ENCODE measurements at places on chromosomes 12 and 14.

- DNase-seq: no peak
Observed at GRCh38 chr14:54650959-54651351, 84.0 kb downstream of the SAMD4A start.

- no peak for DNase-seq
Observed at GRCh38 chr12:48106681-48107613, 1.1 kb upstream of the SENP1 start.

- DNase-seq: no peak
Observed at GRCh38 chr12:115794659-115795081, 482.8 kb downstream of the MED13L start.

DNA sequence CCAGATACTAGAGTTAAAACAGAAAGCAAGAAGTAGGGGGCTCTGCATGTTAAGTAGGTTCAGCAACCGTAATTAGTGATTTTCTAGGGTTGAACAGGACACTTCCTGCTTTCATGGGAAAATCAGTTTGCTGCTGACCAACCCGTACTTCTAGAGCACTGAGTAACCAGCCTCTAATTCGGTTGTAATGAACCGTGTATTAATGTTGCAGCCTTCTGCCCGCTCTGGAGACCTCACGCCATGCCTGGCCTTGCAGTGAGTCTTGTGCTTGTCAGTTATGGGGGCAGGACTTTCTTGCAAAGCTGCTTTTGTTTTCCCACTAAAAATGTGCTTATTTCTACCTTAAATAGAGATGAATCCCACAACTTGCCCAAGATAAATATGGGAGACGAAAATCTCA lies 89.6 kb downstream of the TMEM132C start:
- DNase-seq: no peak

DNA sequence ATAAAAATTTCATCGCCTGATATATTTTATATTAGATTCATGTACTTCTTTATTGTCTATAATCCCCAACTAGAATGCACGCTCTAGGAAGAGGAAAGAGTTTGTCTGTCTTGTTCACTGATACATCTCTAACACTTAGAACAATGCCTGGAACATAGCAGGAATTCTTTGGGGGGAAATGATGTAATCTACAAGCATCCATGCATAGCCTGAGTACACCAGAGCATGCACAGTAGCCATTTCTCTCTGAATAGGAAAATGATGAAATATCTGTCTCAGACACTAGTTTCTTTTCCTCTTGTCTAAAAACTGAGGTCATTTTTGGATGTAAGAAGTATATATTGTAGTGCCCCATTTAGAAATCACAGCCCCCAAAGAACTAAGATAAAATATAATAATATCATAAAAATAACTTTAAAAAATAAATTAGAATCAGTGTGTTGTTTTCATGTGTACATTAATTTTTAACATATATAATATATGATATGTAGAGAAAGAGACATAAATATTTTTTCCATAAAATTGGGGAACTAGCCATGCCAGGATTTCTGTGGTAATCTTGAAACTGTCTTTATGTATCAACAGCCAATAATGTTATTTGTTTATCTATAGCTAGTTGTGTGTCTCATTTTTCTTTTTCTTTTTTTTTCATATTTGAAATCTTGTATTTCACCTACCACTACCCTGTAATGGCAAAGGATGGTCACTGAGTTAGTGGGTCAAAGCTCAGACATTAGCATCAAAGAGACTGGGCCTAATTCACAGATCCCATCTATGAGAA lies 155.6 kb upstream of the TMCC3 start:
- no peak for DNase-seq

GRCh38 chr12:54935235-54935951 lies 49.2 kb downstream of the TESPA1 start:
- DNase-seq: no peak

DNA sequence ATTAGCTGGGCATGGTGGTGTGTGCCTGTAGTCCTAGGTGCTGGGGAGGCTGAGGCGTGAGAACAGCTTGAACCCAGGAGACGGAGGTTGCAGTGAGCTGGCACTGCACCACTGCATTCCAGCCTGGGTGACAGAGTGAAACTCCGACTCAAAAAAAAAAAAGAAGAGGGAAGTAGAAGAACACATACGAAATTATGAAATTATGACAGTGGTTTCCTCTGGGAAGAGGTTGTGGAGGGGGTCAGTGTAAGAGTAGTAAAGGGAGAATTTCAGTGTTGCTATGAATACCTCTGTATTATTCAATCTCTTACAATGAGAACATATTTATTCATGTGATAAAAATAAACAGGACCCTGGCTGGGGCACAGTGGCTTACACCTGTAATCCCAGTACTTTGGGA lies 24.7 kb upstream of the CSRNP2 start:
- DNase-seq: no peak

GRCh38 chr14:51872396-51872795 lies 12.0 kb downstream of the GNG2 start:
- DNase-seq: no peak

DNA sequence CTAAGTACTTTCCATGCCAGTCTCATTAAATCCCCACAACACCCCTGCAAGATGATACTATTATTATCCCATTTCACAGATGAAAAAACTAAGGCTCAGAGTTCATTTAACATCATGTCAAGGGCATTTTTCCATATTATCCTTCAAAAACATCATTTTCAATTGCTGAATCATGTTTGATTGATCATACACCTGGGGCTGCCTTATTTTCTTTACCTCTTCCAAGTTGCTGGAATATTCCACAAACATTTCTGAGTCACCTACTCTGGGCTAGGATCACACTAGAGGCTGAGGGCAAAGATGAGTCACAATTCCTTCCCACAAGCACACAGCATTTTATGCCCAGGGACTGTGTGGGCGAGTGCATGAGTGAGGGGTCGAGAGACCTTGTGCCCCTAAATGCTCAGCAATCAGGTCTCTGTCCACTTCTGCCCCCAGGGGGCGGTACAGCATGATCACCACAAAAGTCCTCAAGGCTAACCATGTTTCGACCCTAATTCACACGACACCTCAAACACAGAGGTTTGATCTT lies 14.1 kb upstream of the TMEM119 start:
- DNase-seq: no peak

DNA sequence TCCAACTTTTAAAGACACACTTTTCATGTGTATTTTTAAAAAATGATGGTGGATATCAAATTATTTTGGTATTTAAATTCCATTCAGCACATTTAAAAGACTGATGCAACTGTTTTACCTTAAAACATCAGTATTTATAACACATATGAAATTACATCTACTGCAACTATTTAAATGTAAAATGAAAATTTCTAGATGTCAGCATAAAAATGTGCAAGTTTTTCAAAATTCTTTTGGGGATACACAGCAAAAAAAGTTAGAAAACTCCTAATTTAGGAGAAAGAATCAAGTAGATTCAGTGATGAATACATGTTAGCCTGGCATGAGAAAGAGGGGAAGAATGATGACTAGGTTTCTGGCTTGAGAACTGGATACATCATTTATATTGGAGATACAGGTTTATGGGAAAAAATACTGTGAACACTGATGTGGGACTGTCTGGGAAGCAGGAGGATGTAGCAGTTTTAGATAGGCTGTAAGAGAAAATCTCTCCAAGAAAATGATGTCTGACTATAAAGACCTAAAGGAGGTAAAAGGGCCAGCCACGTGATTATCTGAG lies 9.2 kb downstream of the SOS2 start:
- no peak for DNase-seq

- no peak for DNase-seq
Observed at GRCh38 chr12:132140501-132140900, 3.6 kb downstream of the DDX51 start.

DNA sequence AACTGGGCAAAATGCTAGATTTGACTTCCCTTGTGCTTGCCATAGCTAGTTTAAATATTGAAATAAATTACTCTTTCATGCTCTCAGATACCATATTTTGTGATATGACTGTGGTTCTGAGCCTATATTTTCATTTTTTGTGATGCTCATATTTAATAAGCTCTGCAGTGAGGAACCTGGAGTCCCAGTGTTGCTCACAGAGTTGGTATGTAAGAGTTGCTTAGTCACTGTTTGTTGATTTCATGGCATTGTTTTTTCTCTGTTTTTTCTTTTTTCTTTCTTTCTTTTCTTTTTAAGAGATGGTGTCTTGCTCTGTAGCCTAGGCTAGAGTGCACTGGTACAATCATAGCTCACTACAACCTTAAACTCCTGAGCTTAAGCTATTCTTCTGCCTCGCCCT lies 750.5 kb upstream of the TMEM132C start:
- DNase-seq: no peak

DNA sequence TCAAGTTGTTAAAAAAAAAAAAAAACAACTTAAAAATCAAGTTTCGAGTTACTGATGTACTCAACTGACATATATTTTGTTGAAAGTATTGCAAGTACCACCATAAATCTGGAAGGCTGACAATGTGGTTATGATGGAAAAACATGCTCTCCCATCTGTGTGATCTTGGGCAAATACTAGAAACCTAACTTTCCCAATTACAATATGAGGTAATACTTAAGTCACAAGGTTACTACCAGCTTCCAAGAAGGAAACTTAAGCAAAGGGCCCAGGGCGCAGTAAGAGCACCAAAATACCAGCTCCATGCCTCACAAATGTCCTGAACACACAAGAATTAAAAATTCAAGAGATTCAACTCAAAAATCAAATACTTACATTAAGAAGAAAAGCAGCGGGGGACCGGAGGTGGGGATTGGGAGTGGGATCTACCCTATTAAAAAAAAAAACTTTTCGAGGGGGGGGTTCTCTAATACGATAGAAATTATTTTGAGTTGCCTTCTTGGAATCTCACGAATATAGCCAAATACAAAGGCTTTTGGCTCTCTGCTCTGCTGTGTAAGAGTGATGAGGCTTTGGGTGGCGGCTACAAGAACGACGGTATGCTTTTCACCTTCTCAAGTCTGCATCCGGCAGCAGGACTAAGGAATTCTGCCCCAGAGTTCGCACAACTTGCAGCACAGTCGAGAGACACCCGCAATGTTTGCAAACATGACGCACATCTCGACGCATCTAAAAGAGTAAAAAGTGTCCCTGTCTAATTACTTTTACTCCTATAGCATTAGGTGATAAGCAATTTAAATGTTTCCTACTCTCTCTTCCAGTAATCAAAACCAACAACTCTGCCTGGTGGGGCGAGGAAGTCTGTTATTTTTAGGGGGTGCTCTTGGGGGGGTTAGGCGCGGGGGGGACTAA lies 1.1 kb downstream of the SAV1 start:
- DNase-seq: no peak

DNA sequence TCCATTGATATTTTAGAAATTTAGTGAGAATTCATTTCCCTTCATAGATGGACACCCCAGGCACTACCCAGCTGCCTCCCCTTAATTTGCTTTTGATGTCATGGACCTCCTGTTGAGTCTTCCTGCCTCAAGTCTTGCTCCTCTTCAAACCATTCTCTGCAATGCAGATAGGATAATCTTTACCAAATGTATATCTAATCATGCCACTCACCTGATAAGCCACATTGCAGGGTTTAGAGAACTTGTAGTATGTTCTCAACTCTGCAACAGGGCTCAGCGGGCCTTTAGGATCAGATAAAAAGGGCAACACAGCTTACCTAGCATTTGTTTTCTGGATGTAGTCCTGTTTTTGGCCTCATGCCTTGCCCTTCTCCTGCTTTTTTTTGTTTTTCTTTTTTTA lies 234.5 kb downstream of the EMP1 start:
- DNase-seq: no peak

DNA sequence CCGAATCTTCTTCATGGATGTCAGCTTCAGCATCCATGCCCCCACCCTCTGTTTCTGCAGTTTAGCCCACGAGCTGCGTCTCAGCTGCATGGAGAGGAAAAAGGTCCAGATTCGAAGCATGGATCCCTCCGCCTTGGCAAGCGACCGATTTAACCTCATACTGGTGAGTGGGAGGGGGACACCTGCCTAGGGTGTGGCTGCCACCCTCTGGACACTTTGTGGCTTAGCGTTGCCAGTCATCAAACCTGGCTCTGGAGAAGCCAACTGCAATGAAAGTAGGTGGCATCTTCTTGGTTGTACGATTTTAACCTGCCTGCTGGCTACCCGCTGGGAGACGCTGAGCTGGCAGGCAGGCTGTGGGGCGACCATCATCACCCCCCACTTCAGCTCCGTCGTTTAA lies 16.7 kb downstream of the DCAF4 start:
- DNase-seq: no peak

DNA sequence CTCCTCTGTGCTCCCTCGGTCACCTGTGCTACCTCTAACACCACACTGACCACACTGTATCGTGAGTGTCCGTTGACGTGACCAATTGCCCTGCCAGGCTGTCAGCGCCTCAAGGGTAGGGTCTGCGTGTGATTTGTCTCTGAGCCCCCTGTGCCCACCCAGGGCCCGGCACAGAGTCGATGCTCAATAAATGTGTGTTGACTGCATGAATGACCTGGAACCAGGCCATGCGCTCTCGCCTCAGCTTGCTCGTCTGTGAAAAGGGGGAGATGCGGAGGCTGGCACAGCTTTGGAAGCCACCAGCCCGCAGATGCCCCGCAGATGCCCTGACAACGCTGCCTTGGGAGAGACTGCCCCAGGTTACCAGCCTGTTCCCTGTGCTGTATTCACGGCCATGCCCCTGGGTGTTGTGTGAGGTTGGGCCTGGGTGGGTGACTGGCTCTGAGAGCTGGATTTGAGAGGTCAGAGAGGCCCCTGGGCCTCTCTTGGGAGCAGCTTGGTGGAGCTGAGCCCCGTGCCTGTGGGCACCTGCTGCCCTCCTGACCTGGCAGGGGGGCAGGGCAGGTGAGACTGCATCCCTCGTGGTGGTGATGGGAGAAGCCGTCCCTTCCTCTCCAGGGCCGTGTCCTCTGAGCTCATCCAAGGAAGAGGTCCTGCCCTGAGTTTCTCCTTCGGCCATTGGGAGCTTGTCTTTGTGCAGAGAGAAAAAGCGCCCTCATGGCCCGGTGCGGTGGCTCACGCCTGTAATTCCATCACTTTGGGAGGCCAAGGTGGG lies 43.2 kb downstream of the CYP46A1 start:
- DNase-seq: no peak

DNA sequence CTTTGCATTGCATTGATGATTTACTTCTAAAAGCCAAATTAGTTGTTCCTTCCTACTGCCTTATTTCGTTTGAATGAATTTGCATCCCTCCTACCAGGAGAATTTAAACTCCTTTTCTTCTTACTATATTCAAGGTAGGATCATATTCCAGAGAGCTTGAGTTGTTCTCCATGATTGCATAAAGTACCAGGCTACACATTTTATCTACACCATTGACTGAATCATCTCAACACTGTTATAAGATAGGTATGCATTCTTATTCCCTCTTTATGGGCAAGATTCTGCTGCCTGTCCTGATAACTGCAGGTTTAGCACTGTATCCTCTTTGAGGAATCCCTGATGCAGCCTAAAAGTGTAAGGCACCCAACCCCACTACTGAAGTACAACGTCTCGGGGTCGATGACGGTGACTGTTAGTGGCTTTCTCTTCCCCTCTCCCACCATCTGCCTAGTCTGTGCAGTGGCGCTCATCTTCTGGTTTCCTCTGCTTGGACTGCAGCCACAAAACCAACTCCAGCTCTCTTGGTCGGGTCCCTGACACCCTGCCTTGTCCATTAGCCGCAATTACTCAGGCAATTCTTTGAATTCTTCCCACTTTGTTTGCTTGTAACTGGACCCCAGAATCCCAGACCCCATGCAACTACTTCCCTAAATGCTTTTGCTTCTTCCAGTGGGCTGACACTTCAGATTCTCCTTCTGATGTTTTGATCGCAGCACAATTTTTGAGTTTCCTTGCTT lies 44.4 kb upstream of the STXBP6 start:
- DNase-seq: no peak

GRCh38 chr12:46460682-46461210 lies 88.2 kb upstream of the SLC38A2 start:
- DNase-seq: no peak

- DNase-seq: no peak
Observed at GRCh38 chr12:112533528-112533927, 114.8 kb downstream of the PTPN11 start.
